ENCODE measurements at places on chromosomes 12 and 14.

GRCh38 chr14:30078811-30079402, 151.3 kb upstream of the PRKD1 start:
- no peak for DNase-seq

DNA sequence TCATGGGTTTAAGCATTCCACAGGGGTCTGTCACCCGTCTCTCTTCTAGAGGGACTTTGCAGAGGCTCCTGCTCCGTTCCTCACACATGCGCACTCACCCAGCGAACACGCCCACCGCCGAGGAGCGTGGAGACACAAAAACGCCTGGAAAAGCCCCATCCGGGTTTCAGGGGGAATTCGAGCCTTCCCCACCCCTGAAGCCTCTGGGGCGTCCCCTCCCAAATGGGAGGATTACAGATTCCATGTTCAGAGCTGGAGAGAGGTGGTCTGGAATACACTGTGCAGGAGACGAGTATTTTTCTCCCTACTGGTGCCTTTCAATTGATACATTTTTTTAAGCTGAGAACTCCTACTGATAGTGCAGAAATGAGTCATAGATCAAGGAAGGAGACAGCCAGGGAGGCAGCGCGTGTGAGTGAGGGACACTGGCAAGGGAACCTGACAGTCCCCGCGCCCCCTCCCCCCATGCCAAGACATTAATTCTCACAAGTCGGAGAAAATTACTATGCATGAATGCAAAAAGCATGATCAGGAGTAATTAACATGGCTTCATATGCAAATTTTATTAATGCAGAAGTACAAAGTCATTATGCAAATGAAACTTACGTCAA, 36.9 kb downstream of the BCL11B start:
- no peak for DNase-seq

DNA sequence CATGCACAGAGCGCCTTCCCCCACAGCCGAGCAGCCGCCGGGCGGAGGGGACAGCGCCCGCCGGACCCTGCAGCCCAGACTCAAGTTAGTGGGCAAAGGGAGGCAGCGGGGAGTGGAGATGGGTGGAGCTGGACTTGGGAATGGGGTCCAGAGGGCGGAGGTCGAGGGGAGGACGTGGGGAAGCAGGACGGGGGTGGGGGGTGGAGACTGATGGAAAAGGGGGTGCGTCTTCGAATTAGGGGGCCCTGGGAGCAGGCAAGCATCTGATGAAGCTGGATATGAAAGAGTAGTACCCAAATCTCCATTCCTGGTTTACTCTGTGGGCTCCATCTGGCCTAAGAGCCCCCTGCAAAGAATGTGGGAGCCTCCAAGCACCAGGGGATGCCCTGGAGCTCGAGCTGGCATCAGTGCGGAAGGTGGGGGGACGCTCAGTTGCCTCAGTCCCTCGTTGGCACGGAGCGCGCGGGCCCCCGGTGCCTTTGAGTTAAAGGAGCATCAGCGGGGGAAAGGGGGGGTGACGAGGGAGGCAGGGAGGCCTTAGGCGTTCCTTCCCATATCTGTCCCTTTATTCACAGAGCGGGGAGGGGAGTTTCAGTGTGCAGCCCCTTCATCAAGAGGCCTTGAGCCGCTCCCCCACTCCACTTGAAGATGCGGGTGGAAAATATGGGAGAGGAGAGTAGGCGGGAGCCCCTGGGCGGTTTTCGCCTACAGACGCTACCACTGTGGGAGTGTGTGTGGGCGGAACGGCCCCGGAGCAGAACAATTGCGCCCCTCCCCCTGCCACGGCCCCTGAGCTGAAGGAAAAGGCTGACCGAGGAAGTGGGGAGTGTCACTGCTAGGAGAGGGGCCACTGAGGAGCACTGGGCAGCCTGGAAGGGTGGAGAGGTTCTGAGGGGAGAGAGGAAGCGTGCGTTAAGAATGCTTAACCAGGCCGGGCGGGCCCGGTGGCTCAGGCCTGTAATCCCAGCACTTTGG, 644 bp downstream of the NAB2 start:
- DNase-seq, result no peak

- DNase-seq, result no peak
These were observed 59.4 kb upstream of the AMIGO2 start for GRCh38 chr12:47139000-47139681.

GRCh38 chr12:19432309-19433170, 6.8 kb upstream of the AEBP2 start:
- no peak for DNase-seq

GRCh38 chr14:28661171-28661772, 105.3 kb upstream of the FOXG1 start:
- no peak for DNase-seq

DNA sequence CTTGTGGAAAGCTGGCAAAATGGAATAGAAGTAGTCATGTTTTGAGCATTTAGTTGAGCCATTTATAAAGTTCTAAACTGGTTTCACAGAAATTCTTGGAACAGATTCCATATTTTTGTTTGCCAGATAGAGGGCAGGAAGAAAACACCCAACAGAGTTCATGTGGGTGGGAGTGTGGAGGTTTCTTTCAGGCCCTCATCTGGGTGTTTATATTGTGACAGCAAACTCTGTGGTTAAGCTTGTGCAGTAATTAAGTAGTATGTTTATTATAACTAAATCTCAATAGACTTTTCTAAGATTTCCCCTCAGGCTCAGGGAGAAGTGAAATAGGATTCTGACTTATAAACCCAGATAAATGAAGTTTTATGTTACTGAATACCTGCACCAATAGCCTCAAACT, 57.4 kb downstream of the SPPL3 start:
- no peak for DNase-seq

GRCh38 chr12:13342971-13343370, 146.4 kb downstream of the EMP1 start:
- no peak for DNase-seq

GRCh38 chr12:93708952-93709351, 31.8 kb downstream of the CRADD start:
- DNase-seq, result no peak
